ENCODE measurements at places on chromosomes 1 and 21. TPM values are rescaled to one million over a fixed set of nuclear protein-coding genes. Genes with fewer than 3 reads are reported as not detected.

Gene BEST4
- under 0.01 TPM for total RNA-seq

Gene RAD54L
- total RNA-seq, result 5.8 TPM

Gene TFF1
- not detected for total RNA-seq

Gene OR2T35
- not detected for total RNA-seq

Gene HRNR
- not detected for total RNA-seq

Gene TMPRSS2
- not detected for total RNA-seq

Gene MNDA
- not detected for total RNA-seq

Gene TCHH
- total RNA-seq, result 0.06 TPM

Gene PTPN14
- 131 TPM for total RNA-seq

Gene CRYAA
- total RNA-seq, result not detected

Gene OXCT2
- total RNA-seq, result 4.5 TPM

Gene ATP1A4
- not detected for total RNA-seq

Gene CYP4Z1
- total RNA-seq, result not detected

Gene CLCA1
- not detected for total RNA-seq

Gene PLPPR5
- total RNA-seq, result not detected

Gene CEP85
- 8.6 TPM for total RNA-seq

Gene PADI2
- under 0.01 TPM for total RNA-seq

Gene MTARC1
- 3.8 TPM for total RNA-seq

Gene HSD11B1
- total RNA-seq, result not detected

Gene RBP7
- total RNA-seq, result 0.81 TPM

Gene ECM1
- 0.16 TPM for total RNA-seq

Measured in bladder microvascular endothelial cell (primary cell).